Cardiac fibroblast (primary cell): ENCODE measurements at places on chromosomes 12 and 14.
A peak's percentile ranks its signal among the peaks of the same experiment; 100 is the strongest.

GRCh38 chr12:65287426-65287825 lies 8.9 kb downstream of the MSRB3 start:
- DNase-seq: no peak

DNA sequence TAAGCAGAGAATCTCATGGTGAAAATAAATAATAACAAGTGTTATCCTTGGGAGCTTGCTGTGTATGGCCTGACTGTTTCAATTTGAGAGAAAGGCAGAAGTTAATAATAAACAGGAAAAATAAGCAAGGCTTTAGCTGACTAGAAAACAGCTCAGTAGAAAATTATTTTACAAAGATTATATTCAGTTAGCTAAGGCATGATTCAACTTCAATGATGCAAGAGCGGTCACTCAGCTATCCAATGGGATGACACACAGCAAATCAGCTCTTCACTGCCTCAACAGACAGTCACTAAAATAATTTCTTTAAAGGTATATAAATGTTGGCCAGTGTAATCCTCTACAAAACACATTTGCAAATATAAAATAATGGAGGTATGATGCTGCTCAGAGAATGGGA lies 18.6 kb downstream of the GSTZ1 start:
- DNase-seq: peak; percentile 79

DNA sequence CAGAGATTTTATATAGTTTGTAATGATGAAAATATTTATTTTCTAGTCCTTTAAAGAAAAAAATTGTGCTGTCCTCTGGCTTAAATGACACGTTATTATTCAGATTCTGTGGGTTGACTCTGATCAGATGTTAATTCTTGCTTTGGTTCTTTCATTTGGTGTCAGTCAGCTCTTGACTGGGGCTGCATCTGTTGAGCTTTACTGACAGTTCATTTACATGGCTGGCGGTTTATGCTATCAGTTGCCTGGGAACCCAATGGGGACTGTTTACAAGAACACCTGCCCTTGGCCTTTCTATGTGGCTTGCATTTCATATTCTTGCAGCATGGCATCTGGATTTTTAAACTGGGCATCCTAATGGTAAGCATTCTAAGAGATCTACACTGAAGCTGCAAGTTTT lies 667.1 kb upstream of the FBXO33 start:
- no peak for DNase-seq

- no peak for DNase-seq
These were observed 130.1 kb downstream of the GLT1D1 start for GRCh38 chr12:128983371-128983770.

- DNase-seq: no peak
These were observed 16.9 kb downstream of the CDKN1B start for GRCh38 chr12:12734054-12734453.

- DNase-seq: peak; percentile 68
These were observed 59.5 kb downstream of the TMEM116 start for GRCh38 chr12:111953455-111953854.

GRCh38 chr14:22870811-22871223 lies 723 bp upstream of the LRP10 start:
- DNase-seq: no peak

- peak; percentile 32 for DNase-seq
These were observed 44.3 kb upstream of the KTN1 start for GRCh38 chr14:55535516-55536203.

DNA sequence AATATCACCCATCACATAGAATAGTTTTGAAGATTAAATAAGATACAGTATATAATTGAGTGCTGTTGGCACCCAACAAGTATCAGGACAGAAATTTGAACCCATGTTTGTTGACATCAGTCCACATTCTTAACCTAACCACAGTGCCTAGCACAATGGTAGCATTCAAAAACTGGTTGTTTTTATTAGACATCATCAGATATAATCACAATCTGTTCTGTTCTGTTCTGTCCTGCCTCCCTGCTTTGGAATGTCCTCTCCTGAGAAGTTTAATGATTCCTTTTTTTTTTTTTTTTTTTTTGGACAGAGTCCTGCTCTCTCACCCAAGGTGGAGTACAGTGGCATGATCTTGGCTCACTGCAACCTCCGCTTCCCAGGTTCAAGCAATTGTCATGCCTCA lies 476.6 kb downstream of the RMST start:
- DNase-seq: no peak

DNA sequence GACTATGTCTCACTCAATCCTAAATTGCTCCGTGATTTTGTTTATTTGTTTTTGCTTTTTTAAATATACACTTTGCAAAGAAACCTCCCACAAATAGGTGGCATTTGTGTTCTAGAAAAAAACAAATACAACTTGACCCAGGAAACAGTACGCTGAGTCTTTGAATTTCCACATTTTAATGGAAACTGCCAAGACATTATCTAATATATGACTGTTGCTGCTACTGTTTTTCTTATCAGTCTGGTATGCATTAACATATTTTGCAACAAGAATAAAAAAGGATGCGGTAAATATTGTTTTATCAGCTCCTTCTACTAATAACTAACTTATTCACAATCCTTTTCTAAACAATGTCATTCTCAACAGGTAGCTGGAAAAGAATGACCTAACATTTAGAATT lies 187.4 kb downstream of the LRIG3 start:
- DNase-seq: peak; percentile 49

GRCh38 chr14:46596236-46596635 lies 55.3 kb downstream of the RPL10L start:
- no peak for DNase-seq

- no peak for DNase-seq
These were observed 28.2 kb downstream of the DAD1 start for GRCh38 chr14:22560662-22561365.

DNA sequence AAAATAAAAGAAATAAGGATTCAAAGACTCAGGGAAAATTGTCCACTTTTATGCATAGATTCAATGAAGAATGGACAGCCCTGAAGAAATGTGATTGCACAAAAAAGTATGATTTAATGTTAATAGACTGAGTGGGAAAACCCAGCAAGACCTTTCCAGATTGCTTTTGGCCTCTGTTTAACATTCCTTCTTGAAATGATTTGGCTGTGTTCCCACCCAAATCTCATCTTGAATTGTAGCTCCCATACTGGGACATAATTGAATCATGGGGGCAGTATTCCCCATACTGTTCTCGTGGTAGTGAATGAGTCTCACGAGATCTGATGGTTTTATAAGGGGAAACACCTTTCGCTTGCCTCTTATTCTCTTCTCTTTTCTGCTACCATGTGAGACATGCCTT lies 1316.9 kb upstream of the SEL1L start:
- DNase-seq: no peak

DNA sequence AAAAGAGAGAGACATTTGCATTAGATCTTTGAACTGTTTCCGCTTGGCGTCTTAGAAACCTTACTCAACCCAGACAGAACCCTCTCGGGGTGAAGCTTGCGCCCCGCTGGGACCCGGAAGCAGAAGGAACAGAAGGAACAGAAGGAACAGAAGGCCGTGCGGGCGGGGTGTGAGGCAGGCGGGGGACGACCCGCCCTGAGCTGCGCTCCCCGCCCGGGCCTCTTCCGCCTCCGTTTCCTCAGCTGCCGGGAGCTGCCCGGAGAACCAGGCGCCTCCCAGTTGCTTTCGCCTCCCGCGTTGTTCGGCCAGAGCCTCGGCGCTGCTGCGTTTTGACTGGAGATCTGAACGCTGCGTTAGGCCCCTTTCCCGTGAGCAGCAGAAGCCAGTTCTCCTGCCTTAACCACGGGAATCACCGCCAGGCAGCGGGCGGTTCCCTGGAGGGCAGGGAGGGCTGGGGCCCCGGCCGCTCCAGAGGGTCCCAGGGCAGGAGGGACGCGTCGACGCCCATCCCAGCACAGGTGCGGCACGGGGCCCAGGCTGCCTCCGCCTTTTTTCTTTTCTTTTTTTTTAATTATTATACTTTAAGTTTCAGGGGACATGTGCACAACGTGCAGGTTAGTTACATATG lies 19.3 kb upstream of the MMP17 start:
- peak; percentile 29 for DNase-seq

DNA sequence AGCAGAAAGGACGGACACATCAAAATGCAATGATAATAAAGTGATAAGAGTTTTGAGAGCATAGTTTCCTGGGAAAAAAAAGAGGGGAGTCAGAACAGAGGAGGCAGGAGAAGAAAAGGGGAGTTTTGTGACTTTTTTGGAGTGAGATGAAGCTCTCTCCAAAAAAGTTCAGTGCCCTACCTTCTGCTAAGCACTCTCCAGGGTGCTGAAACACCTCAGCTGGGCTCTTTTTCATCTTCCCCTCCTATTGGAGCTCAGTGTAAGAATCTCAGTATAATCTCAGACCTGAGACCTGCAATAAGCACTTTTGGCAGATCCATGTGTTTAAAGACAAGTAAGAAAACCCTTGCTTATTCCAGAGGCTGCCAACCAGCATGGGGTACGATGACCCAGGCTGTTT lies 58.9 kb upstream of the SRRM4 start:
- no peak for DNase-seq

DNA sequence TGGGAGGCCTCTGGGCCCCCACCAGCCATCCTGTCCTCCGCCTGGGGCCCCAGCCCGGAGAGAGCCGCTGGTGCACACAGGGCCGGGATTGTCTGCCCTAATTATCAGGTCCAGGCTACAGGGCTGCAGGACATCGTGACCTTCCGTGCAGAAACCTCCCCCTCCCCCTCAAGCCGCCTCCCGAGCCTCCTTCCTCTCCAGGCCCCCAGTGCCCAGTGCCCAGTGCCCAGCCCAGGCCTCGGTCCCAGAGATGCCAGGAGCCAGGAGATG lies 729 bp upstream of the GAPDH start:
- DNase-seq: no peak

GRCh38 chr12:25106818-25107217 lies 88.1 kb downstream of the DNAI7 start:
- DNase-seq: no peak

DNA sequence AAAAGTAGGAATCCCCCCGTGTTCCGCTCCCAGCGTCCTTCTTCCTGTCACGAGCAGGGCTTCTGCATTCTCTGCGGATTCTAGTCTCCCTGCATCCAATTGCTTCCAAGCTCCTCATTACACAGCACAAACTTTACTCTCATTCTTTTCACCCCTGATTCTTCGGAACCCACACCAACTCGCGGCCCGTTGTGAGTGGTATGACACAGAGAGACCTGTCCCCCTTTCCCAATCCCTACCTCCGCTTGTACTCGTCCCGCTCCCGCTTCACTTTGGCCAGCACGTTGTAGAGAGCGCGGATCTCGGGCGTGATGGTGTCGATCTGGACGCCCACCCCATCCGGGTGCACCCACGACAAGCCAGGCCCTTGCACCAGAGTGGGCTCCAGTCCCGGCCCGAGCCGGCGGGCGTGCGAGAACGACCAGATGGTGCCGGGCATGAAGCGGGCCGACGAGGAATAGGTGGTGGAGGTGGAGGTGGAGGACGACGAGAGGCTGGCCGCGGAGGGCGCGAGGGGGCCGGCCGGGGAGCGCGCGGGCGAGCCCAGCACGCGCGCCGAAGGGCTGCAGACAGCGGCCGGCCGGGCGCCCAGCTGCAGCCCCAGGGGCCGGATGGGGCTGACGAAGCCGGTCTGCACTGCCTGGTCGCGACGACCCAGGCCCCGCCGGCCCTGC lies 687 bp downstream of the IFFO1 start:
- DNase-seq: no peak

GRCh38 chr14:94638961-94639817 lies 27.0 kb downstream of the SERPINA3 start:
- DNase-seq: no peak

- DNase-seq: peak; percentile 45
These were observed 490 bp downstream of the RILPL1 start for GRCh38 chr12:123532808-123533649.

DNA sequence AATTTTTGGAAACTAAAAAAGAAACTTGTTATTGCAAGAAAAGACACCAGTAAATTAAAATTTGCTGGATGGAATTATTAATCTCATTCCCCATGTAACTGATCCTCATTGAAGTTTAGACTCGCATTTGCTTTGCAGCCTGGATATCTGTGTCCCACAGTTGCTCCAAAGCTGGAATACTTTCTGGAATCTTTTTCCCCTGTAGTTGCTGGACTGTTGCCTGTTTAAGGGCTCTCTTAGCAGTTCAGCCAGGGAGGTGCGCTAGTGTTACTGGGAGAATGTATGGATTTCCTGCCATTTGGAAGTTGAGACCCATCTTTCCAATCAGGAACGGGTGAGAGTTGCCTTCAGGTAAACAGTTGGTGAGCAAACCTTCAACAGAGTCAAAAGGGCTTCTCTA lies 20.3 kb downstream of the BCL2L14 start:
- DNase-seq: no peak

- DNase-seq: no peak
These were observed 4.2 kb downstream of the SERPINA10 start for GRCh38 chr14:94288610-94289465.

DNA sequence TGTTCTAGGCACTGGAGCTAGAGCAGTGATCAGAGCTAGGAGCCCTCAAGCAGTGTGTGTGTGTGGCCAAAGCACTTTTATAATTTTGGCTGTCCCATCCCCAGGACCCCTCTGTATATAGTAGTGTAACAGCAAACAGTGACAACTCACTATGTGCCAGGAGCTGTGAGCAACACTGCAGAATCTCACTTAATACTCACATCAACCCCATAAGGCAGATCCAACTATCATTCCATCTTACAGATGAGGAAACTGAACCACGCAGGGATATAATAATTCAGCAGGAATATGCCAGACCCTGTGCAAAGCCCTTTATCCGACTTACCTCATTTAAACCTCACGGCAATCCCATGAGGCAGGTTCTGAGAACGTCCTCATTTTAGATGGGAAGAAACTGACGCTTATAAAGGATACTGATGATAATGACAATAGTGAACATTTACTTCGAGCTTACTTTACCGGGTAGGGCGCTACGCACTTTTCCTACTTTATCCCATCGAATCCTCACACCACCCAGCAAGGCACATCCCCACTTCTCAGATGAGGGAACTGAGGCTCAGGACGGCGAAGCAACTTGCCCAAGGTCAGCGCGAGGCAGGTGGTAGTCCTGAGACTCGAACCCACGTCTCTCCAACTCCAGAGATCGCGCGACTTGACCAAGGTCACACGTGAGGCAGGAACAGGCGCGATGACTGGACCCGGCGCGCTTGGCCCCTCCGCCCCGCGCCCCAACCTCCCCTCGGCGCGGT lies 687 bp downstream of the RAB35 start:
- peak; percentile 45 for DNase-seq

- no peak for DNase-seq
These were observed 35.8 kb upstream of the DICER1 start for GRCh38 chr14:95193081-95193480.
